NB4 (cell line): ENCODE measurements at places on chromosomes 3 and 15.
A peak's percentile ranks its signal among the peaks of the same experiment; 100 is the strongest.

- peak; percentile 84 for DNase-seq
Observed at GRCh38 chr3:168024537-168024941, 71.2 kb downstream of the GOLIM4 start.

GRCh38 chr3:78698431-78698830, 1069.4 kb downstream of the ROBO1 start:
- DNase-seq = no peak

DNA sequence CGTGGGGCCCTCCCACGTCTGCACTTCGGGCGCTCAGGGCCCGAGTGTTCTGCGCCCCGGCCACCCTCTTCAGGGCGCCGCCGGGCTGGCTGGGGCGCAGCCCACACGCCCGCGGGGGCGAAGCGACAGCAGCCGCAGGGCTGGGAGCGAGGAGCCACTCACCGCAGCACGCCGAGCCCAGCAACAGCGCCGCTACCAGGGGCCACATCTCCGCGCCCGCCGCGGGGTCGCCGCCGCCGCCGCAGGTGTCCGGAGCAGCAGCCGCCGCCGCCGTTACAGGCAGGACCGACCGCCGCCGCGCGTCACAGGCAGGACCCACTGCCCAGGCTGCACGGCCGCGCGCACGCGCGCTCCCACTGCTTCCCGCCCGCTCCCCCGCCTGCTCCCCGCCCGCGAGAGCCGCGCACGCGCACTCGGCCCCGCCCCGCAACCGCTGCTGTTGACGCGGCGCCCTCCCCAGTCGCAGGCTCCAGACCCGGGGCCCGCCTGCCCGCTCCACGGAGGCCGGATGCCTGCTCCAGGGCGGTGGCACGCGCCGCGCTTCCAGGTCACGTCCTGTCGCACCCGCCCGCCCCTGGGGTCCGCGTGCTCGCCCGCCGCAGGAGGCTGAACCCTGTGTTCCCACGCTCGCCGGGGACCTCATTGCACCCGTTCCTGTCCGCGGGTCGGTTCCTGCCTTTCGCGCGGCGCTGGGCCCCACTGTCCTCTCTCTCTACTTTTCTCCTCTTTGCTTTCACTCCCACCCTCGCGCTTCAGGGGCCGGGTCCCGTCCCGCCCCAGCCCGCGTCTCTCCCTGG, at the start of gene CD47:
Gene CD47 (minus strand): TSS at position 331 of the 797 bp plus-strand sequence. CDS start 123 bp downstream, at position 208.
- peak; percentile 93 for DNase-seq

GRCh38 chr3:88061746-88062145, 2.7 kb downstream of the ZNF654 start:
- DNase-seq = peak; percentile 44

DNA sequence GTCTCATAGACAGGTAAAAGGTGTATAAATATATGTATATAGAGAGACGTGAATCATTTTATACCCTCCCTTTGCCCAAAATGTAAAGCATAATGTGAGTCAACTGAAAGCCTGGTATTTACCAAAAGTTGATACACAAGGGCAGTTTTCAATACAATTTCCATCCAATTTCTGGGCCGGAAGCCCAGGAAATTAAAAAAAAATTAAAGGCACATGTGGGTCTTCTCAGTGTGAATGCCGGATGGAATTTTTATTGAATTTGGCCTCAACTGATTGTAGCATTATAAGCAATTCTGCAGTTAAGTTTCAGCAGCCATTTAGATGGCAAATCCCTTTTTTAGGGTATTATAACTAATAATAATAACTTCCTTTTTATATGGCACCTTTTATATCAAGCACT, 3.3 kb upstream of the CNTN3 start:
- DNase-seq = no peak

GRCh38 chr3:166877971-166878370, 502.1 kb downstream of the ZBBX start:
- DNase-seq = no peak

DNA sequence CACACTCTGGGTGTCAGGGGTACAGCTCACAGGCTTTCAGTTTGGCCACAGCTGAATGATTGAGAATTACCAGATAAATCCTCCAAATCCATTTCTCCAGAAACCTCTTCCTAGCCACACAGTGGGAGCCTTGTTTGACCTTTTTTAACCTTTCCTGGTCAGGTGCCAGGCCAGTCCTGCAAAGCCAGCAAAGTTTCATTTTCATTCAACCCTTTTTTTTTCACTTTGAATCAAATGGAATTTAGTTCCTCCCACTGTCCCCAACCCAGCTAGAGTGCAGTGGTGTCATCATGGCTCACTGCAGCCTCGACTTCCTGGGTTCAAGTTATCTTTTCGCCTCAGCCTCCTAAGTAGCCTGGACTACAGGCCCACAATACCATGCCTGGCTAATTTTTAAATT, 67.8 kb downstream of the NSUN3 start:
- no peak for DNase-seq

DNA sequence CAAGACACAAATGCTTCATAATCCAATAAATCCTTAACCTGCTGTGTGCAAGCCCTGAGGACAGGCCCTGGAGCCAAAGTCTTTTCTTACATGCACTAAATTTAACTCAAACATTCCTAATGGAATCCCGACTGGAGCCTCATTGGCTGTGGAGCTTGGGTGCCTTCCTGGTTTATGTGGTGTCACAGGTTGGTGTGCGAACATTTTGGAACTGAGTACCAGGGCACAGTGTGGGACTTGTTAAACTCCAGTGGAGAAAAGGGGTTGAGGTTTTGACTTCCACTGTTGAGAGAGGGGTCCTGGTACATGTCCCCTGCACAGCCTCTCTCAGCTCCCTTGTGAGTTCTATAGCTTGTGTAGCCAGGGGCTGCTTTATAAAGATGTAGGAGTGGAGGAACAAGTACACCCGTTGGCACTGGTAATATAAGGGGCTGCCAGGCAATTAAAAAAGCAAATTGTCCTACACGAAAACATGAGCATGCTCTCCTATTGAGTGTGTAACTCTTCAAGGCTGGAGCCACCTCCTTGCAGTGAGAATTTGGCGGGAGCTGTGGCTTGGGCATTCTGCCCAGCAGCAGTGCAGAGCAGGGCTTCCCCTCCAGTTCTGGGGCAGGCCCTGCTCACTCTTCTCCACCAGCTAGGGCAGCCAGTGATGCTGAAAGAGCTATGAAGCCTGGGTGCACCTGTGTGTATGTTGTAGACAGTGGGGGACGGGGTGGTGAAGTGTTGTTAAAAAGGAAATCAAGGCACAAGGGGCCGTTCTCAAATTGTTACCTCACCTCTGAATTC, 218.1 kb downstream of the CLSTN2 start:
- no peak for DNase-seq

DNA sequence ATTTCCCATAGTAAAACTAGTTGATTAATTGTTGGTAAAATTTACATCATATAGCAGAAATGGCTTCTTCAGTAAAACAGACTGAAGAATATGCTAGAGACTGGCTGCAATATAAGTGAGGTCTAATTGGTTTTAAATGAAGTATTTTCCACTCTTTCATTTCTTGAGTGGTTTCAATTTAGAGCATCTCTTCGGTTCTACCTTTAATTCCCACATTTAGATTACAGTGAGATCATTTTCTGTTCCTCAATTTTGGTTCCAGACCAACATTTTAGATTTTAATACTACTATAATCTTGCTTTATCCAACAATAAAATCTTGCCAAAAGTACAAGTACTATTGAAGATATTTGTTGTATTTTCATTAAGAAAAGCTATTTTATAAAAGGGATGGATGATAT, 1.0 kb upstream of the LRCH3 start:
- no peak for DNase-seq

DNA sequence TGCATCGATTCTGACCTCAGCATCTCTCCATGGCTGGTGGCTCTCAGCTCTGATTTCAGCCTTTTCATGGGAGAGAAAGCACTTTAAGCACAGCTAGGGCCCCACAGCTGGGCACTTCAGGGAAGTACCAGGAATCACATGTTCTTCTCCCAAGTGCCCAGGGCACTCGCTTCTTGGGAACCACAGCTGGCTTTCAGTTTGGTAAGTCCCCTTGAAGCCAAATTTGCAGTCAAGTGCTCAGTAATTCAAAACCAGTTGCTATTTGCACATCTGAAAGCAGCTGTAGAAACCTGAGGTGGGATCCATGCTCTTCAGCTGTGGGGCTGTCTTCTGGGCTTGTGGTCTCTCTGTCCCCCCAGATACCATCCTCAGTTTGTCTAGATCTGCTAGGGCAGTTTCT, 12.8 kb downstream of the GABRA5 start:
- no peak for DNase-seq

DNA sequence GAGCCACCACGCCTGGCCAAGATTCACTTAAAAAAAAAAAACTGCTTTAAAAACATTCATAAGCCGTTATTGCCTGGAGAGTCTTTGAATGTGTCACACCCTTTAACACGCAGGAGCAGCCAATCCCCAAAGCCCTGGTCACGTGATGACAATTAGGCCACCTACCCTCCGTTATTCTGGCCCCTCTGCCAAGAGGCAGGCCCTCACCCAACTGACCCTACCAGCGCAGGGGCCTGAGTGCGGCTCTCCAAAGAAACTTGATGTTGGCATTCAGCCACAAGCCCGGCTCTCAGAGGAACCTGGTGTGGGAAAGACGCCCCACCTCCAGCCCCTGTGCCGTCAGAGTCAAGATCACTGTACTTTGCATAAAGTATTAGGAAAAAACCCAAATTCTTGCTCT, 11.6 kb upstream of the MUC4 start:
- DNase-seq = no peak

- DNase-seq = no peak
Observed at GRCh38 chr3:103075282-103075681, 640.5 kb downstream of the ZPLD1 start.

- no peak for DNase-seq
Observed at GRCh38 chr15:33810073-33810595, 158.2 kb upstream of the CHRM5 start.

GRCh38 chr15:31563001-31563400, 236.4 kb downstream of the KLF13 start:
- DNase-seq = no peak

- no peak for DNase-seq
Observed at GRCh38 chr3:146177519-146177918, 16.5 kb upstream of the PLOD2 start.

DNA sequence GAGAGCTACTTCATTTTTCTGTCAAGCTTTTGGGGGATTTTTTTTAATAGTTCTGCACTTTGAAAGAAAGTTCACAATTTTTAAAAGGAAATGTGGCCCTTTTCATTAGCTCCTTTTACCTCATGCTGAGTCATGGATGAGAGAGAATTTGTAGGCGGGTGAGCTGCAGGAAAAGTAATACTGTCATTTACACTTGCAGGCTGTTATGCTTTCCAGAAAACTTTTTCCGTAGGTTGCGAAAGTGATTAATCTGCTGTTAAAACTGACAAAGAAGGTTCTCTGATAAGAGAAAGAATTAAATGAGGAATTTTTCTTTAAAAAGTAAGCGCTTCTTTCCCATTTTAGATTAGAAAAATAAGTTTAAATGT, 430.2 kb downstream of the LPP start:
- no peak for DNase-seq

- no peak for DNase-seq
Observed at GRCh38 chr3:2727610-2728318, 382.4 kb downstream of the IL5RA start.

DNA sequence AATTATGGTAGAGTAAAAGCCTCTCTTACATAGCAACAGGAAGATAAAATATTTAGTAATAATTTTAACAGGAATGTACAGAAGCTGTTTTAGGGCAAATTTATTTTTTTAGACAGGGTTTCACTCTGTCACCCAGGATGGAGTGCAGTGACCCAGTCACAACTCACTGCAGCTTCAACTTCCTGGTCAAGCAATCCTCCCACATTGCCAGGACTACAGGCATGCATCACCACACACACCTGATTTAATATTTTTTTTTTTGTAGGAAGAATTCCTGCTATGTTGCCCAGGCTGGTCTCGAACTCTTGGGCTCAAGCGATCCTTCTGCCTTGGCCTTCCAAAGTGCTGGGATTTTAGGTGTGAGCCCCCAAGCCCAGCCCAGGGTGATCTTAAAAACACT, 61.1 kb downstream of the PCCB start:
- DNase-seq = no peak

DNA sequence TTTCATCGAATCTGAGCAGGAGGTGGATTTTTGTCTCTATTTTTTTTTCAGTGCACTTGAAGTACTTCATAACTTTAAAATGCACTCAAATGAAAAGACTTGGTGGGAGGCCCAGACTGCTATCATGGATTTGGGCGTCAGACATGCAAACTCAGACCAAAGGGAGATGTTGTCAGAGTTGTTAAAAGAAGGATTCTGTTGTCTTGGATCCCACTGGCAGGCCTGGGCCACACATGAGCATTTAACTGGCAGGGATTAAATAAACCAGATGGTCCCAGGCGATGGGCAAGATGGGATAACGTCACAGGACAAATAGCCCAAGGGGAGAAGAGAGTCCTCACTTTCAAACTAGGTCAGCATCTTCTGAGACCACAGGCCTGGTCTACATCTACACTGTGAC, 15.4 kb downstream of the RTP1 start:
- no peak for DNase-seq

GRCh38 chr3:139555249-139555648, 15.7 kb upstream of the RBP1 start:
- DNase-seq = no peak

- DNase-seq = peak; percentile 40
Observed at GRCh38 chr15:97684249-97684648, 276.3 kb upstream of the ARRDC4 start.

DNA sequence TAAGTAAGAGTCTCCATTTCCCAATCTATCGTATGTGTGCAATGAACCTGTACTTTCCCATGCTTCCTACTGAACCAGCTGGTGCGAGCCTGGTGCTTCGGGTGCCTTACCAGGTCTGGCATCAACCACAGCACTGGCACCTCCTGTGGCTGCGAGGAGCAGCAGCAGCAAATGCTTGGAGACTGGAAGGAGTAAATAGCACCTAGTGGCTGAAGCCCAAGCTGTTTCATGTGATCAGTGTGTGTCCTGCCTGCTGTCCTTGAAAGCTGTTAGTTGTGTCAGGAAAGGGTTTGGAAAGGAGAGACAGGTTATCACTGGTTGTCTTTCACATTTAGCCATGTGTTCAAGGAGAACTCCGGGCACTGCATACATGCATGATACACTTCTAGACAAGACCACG, 31.8 kb downstream of the PCOLCE2 start:
- peak; percentile 36 for DNase-seq

- DNase-seq = no peak
Observed at GRCh38 chr3:101533603-101533968, 20.6 kb upstream of the SENP7 start.

DNA sequence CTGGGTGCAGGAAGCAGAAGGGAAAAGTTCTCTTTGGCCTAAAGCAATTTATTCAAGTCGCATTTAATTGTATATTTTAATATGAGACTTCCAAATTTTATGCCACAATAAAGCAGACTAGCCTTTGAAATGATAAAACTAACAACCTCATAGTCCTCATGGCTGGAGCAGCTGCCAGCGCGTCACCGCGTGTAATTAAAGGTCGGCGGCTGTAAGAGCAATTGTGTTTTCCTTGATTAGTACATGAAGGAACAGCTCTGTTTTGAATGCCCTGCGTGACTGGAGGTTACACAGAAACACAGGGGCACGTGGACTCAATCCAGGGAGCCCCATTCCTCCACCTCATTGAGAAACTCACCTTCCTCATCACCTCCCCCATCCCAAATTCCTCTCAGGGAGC, 10.1 kb upstream of the LRRC15 start:
- DNase-seq = no peak
